ENCODE measurements at places on chromosomes 1 and 21.
A peak's percentile ranks its signal among the peaks of the same experiment; 100 is the strongest.

DNA sequence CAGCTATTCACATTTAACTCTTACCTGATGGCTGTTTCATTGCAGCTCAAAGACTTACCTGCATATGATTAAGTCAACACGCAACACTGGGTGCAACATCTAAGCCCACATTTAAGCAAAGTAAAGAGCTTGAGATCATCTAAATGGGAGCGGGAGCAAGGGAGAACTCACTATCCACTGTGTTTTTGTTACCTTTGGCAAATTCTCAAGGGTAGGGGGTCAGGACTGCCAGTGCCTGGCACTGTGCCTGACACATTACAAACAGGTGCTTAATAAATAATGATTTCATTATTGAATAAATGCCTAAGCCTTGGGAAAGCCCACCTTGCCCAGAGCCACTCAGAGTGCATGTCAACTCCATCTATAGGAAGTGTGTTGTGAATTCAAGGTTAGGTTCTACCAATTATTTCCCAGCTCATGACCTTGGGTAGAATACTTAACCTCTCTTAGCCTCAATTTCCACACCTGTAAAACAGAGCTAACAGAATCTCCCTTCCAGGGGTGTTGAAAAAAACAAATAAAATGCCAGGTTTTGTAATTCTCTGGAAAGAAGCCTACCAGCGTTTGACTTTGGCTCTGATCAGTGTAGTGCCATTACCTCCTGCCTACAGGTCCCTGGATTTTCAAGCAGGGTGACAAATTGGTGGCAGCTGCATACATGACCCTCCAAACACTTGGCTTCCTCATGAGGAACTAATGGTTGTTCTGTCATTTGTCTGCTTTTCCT is 109.7 kb downstream of the TGFBR3 start:
- DNase-seq = no peak

DNA sequence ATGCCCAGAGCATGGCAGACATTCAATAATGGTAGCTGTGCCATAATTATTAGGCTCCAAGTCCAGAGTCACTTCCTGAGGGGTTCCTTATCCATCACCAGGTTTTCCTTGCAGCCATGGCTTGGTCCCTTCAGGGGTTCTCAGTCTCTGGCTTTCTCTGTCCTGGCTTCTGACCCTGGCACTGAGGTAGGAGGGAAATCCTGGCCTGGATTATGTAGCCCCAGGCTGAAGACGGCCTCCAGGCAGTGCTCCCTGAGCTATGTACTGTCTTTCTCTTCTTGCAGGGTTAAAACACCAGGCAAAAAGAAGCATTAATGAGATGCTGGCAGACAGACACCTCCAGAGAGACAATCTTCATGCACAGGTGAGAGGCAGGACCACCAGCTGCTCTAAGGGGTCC is 9.5 kb upstream of the PADI3 start:
- DNase-seq = peak; percentile 93

- DNase-seq = no peak
Measured at GRCh38 chr1:158654571-158654970, 31.9 kb downstream of the SPTA1 start.

DNA sequence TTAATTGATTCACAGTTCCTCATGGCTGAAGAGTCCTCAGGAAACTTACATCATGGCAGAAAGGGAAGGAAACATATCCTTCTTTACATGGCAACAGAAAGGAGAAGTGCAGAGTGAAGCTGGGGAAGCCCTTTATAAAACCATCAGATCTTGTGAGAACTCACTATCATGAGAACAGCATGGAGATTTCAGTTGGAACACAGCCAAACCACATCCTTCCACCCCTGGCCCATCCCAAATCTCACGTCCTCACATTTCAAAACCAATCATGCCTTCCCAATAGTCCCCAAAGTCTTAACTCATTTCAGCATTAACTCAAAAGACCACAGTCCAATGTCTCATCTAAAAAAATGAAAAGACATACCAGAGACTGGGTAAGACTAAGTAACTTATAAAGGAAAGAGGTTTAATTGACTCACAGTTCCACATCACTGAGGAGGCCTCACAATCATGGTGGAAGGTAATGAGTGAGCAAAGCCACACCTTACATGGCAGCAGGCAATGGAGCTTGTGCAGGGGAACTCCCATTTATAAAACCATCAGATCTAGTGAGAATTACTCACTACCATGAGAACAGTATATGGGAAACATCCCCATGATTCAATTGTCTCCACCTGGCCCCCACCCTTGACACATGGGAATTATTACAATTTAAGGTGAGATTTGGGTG is 105.2 kb downstream of the MRPL39 start:
- DNase-seq = no peak

DNA sequence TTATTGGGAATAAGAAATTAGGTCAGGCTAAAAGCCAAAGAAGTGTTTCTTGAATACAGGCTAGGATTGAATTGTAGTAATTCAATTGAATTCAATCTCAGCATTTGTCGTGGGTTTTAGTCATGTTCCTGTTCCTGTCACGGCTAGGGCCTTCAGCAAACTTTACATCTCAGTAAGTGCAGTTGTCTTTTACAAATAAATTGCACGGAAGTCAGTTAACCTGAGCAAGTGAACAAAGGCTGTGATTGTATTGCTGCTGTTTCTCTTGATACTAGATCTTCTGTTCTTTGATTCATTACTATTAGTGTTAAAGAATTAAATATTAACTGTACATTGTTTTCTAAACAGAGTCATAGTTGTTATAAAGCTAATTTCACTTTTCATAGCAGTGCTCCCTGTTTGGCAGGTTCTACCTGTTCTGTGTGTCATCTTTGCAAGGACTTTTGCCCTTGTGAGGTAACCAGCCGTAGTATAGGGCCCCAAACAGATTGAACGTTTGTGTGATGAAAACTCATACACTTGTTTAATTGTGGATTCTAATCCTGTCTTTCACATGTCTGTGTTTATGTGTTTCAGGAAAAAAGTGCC is 164.4 kb downstream of the EDEM3 start:
- no peak for DNase-seq

GRCh38 chr1:179002552-179003345 is 22.9 kb upstream of the FAM20B start:
- DNase-seq = no peak

DNA sequence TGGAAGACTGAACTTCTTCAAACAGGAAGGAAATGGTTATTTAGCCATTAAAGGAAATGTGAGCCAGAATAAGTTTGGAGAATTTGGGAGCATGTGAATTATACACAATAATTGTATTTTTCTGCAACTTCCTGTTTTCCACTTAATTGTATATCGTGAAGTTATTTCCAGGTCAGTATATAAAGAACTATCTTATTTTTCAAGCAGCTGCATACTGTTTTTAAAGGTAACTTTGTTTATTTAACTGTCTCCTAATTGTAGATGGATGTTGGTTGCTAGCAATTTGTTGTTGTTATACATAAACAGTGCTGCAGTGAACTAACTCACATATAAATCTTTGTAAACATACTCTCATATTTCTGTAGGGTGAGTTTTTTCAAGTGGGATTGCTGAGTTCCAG is 180.3 kb downstream of the HLX start:
- no peak for DNase-seq

DNA sequence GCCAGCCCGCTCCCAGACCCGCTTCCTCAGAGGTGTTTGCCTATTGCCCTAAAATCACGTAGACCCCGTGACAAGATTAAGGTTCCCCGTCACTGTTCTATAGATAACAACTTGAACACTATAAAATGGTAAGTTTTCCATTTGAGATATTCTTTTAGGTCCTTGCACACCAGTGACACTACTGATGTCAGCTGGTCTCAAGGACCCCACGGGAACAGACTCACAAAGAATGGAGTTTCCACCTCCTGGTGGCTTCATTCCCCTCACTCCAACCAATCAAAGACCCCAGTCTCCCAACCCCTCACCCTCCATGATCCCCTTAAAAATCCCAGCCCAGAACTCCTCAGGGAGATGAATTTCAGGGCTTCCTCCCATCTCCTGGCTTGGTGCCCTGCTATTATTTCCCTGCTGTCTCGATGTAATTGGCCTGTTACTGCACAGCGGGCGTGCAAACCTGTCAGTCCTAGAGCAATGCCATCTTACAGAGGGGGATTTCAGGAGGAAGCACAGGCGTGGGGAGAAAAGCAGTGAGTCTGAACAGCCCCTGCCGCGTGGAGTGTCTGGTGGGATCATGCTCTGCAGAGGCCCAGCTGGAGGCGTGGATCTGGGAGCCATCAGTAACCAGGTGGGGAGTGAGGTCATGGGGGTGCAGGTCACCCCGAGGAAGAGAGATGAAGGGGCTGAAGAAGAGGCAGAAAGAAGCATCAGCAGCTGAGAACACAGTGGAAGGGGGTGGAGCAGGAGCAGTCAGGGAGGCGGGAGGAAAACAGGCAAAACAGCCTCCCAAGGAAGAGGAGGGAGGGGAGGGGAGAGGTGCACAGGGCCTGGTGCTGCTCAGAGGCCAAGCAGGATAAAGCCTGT is 35.1 kb upstream of the LBR start:
- DNase-seq = no peak

- peak; percentile 12 for DNase-seq
Measured at GRCh38 chr1:165290148-165290547, 66.4 kb downstream of the LMX1A start.

DNA sequence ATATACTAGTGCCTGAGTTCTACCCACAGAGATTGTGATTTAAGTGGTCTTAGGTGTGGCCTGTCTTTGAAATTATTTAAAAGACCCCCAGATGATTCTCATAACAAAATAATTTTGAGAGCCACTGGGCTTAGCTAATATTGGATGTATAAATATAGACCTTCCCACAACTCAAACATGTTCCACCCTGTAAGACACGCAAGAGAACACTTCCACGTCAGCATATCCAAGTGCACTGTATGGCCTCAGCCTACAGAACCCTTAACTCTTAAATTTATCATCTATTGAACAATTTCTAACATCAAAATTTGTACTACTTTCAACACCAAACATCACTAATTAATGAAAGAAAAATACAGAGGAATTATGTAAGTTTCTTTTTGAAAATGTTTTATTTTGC is 2.5 kb downstream of the FAM177B start:
- no peak for DNase-seq

DNA sequence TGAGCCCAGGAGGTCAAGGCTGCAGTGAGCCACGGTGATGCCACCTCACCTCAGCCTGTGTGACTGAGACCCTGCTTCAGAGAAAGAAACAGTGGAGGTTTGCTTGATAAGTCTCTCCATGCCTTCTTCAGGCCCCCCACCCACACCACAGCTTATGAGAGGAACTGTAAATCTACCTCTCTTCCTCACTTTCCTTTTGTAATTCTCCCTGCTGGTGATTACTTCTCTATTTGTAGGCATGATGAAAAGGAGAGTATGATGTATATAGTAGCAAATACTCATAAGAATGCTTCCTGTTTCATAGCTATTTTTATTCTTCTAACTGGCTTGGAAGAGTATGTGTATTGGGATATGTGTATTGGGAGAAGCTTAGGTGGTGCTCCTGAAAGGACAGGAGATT is 186.3 kb downstream of the VPS13D start:
- no peak for DNase-seq

DNA sequence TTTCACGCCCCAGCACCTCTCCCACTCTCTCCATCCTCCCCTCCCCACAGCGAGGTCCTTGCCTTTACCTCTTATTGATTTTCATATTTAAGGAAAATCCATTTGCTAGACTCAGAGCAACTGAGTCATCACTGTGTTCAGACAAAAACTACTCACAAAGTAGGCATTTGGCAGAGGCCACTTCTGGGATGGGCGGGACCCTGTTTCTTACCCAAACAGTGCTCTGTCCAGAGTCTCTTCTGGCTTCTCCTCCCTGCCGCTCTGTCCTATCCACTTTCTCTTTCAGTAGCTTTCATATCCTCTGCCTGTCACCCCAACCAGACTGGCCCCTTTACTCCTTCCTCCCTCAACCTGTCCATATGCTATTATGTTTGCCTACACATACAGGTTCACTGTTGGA is 2.4 kb upstream of the NAV1 start:
- no peak for DNase-seq

- DNase-seq = no peak
Measured at GRCh38 chr1:15167386-15167785, 13.8 kb downstream of the TMEM51 start.

- no peak for DNase-seq
Measured at GRCh38 chr1:30422251-30422650, 301.1 kb downstream of the MATN1 start.

DNA sequence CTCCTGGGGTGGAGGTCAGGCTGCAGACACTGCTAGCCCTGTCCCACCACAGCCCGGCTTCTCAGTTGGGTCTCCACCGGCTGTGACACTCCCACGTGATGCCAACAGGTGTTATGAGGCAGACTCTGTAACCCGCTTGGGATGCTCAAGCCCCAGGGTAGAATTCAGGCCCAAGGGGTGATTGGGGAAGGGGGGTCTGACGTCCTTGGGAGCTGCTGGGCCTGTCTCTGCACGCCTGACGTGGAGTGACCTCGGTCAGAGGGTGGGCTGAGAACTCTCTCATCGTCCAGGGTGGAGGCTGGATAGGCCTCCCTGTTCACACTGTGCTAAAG is 7.7 kb upstream of the HES5 start:
- no peak for DNase-seq

DNA sequence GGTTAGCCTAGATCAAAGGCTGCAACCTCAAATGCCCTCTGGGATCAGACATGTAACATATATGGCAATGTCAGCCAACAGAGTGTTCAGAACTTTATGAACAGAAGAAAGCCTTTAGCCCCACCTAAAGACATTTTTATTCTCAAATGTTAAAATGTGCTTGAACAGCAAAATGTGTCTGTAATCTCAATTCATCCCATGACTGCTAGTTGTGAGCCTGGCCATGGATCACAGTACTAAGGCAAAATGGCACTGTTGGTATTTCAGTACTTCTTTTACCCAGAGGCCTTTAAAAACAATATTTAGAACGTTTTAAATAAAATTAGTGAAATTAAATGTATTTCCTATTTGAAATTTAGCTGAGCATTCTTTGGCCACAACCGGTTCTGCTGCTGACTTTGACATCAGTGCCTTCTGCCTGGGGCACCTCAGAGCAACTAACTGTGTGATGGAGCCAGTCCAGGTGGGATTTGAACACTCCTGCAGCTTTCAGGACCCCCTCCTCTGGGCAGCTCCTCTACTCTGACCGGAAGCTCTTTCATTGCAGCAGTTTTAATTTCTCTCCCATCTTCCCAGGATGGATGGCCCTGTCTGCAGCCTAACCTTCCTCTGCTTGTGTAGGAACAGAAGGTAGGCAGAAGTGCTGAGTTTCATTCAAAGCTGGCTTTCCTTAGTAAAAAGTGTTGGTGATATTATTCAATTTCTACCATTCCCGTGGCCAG is 68.3 kb upstream of the NFIA start:
- no peak for DNase-seq

DNA sequence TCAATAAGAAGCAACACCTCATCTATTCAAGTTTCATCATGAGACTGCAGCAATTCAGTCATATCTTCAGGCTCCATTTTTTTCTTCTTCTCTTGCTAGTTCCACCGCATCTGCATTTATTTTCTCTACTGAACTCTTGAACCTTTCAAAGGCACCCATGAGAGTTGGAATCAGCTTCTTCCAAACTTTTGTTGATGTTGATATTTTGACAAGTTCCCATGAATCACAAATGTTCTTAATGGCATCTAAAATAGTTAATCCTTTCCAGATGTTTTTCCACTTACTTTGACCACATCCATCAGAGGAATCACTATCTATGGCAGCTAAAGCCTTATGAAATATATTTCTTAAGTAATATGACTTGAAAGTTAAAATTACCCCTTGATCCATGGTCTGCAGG is 434.3 kb downstream of the GPATCH2 start:
- DNase-seq = no peak

- DNase-seq = no peak
Measured at GRCh38 chr1:178875936-178876335, 5.1 kb upstream of the ANGPTL1 start.

GRCh38 chr1:2163205-2163604 is 31.4 kb downstream of the FAAP20 start:
- DNase-seq = no peak
